ENCODE measurements at places on chromosomes 2 and 18.

- DNase-seq = no peak
Measured at GRCh38 chr2:7974936-7975335, 706.9 kb upstream of the ID2 start.

DNA sequence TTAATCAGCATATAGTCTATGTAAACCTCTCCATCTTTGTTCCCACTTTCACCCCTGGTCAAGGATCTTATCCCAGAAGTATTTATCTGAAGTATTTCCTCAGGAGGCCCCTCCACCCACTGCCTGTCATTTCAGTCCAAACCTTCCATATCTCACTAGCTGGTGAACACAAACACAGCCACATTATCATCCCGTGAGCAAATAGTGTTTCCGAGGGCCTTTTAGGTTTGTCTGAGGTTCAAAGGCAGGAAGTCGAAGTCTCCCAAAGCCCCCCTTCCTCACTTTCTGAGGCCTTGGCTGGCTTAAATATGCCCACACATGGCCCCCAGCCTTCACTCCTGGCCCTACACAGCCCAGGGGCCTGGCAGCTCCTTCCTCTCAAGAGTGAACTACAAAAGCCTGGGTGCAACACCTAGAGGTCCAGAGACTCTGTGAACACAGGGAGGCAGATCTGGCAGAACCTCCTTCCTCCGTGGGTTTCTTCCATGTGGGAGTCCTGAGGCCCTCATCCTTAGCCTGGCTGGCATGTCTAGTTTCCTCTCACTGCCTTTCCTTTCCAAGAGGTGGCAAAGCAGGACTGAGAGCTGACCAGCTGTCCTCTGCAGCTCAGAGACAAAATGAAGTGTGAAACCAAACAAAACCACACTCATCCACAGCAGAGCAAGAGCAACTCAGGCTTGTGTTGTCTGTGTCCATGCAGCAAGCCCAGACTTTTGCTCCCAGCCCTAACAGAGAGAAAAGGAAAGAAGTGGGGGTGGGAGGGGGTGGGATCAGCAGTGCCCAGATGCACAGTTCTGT lies 264.2 kb downstream of the SS18 start:
- DNase-seq = no peak

DNA sequence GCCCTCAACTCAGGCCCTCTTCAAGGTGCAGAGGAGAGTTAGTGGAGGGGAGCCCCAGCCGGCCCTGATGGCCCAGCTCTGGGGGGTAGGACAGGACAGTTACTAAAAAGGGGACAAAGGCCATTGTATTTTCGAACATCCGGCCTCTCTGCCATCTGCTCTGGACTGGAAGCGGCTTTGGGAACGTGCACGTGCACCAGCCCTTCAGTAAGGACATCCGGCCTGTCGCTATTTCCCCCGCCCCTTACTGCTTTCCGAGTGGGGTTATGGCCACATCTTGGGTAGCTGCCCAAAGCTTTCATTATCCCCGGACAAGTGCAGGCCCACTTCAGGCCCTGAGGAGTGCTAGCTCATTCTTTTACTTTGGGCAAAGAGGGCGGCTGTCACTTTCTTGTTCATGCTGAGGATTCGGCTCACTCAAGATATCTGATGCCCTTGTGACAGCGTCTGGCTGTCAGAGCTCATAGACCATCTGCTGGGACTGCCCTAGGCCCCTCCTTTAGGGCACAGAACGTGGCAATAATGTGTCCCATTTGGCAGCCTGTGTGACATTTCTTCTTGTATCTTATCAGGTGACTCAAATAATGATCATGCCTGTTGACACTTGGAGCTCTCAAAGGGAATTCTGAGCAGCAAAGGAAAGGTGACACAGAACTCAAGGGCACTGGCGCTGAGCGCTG lies 17.5 kb downstream of the SLC4A3 start:
- DNase-seq = no peak

GRCh38 chr2:20050104-20050645 lies 1.3 kb downstream of the LAPTM4A start:
- no peak for DNase-seq

DNA sequence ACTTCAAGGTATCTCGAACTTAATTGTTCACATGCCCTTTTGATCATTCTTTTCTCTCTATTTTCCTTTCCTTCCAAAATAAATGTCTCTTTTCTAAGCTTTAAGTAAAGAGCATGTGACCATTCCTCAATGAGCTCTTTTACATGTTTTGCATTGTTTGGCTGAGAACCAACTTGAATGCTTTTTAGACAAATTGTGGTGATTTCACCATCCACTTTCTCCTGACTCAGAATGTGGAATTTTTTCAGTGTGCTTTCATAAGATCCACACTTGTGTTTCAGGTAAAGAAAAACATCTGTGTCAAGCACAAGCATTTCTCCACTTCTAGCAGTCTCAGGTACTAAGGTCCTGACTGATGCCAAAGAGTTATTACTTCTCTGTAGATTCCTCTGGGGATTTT lies 10.7 kb downstream of the RBM43 start:
- DNase-seq = no peak

- no peak for DNase-seq
Measured at GRCh38 chr2:14385043-14385442, 247.5 kb upstream of the LRATD1 start.

DNA sequence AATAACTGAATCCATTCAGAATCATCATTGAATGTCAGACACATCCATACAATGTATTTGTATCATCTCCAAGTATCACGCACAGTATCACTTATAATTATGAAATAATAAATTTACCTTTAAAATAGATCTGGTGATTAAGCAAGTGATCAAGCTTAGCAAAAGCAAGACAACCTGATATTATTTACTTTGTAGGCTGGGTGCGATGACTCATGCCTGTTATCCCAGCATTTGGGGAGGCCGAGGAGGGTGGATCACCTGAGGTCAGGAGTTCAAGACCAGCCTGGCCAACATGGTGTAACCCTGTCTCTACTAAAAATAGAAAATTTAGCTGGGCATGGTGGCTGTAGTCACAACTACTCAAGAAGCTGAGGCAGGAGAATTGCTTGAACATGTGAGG lies 421.0 kb upstream of the NETO1 start:
- no peak for DNase-seq

DNA sequence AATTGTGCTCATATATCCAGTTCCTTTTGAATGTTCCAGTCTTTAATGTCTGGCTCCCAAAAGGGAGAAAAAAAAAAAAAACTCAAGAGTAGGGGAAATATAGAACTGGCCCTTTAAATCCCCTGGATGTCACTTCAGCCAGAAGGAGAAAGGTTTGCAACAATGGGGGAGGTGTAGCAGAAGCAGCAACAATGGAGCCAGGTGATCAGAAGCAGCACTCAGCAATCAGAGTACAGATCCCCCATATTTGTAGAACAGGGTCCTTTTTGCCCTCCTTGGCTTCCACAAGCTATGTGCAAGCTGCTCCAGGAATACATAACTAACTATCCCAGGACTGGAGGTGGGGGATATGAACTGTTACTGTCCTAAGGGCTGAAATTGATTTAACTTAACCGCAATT lies 25.8 kb upstream of the ZNF397 start:
- no peak for DNase-seq

- DNase-seq = no peak
Measured at GRCh38 chr18:11159844-11160243, 10.5 kb upstream of the PIEZO2 start.

DNA sequence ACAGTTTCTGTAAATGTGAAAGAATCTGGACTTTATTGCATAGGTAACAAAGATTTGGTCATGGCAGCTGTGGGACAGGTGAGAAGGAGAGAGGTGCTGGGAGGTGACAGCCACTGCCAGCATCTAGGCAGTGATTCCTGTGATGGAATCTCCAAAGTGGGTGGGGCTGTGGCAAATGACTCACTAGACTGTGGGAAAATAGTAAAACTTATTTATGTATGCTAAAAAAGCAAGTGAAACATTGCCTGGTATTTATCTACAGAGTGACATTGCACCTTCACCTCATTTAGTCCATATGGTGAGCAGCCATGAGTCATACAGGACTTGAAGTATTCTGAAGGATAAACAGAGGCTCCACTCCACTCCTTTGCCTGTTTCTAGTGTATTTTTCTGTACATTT lies 145.3 kb upstream of the MEX3C start:
- DNase-seq = no peak

DNA sequence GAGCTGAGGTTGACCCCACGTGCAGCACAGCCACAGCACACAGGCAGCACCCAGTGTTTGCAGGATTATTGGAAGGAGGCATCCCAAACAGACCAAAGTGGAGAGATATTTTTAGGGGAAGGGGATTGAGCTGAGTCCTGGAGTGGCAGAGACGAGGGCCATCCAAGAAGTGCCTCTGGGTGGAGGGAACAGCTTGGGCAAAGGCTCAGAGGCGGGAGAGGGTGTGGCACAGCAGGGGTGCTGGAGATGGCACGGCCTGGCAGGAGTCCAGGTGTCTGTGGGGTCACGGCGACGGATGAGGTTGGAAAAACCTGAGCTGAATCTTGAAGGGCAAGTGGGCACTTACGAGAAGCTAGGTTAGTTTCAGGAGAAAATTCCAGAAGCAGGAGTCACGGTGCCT lies 60.6 kb downstream of the INHBB start:
- no peak for DNase-seq
